ENCODE measurements at places on chromosomes 3 and 15. TPM values are rescaled to one million over a fixed set of nuclear protein-coding genes. Genes with fewer than 3 reads are reported as not detected.

Gene MAPK6
- 73.9 TPM for total RNA-seq

Gene GABRA5
- total RNA-seq = not detected

Gene IL17RB
- total RNA-seq = not detected

Gene USP50
- total RNA-seq = not detected

Gene PLA1A
- total RNA-seq = 0.20 TPM

Gene NME9
- total RNA-seq = not detected

Gene STRC
- total RNA-seq = not detected

Gene KCTD6
- 20.8 TPM for total RNA-seq

Gene CYP1A2
- total RNA-seq = not detected

Gene ADAMTS7
- total RNA-seq = 9.7 TPM

Gene PTH1R
- total RNA-seq = not detected

Gene GADL1
- not detected for total RNA-seq

Gene LOXL1
- total RNA-seq = 45.9 TPM

Gene C3orf20
- not detected for total RNA-seq

Gene LRTM1
- 1.6 TPM for total RNA-seq

Gene GOLGA8O
- 0.10 TPM for total RNA-seq
